ENCODE measurements at places on chromosomes 11 and 22.

- DNase-seq = no peak
These were observed 23.1 kb downstream of the MPPED1 start for GRCh38 chr22:43434928-43435311.

DNA sequence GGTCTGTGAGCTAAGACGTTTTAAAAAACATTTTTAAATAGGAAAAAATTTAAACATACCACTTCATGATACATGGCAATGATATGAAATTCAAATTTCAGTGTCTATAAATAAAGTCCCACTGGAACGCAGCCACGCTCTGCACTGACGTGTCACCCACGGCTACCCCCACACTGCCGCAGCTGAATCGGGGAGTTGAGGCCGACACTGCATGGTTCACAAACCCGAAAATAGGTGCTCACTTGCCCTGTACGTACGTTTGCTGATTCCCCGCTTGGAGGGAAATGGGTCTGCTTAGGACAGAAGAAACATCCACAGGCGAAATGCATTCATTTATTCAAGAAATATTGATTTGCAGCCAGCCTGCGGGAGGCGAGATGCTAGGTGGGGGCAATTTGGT, 1342.3 kb downstream of the TBC1D22A start:
- no peak for DNase-seq

DNA sequence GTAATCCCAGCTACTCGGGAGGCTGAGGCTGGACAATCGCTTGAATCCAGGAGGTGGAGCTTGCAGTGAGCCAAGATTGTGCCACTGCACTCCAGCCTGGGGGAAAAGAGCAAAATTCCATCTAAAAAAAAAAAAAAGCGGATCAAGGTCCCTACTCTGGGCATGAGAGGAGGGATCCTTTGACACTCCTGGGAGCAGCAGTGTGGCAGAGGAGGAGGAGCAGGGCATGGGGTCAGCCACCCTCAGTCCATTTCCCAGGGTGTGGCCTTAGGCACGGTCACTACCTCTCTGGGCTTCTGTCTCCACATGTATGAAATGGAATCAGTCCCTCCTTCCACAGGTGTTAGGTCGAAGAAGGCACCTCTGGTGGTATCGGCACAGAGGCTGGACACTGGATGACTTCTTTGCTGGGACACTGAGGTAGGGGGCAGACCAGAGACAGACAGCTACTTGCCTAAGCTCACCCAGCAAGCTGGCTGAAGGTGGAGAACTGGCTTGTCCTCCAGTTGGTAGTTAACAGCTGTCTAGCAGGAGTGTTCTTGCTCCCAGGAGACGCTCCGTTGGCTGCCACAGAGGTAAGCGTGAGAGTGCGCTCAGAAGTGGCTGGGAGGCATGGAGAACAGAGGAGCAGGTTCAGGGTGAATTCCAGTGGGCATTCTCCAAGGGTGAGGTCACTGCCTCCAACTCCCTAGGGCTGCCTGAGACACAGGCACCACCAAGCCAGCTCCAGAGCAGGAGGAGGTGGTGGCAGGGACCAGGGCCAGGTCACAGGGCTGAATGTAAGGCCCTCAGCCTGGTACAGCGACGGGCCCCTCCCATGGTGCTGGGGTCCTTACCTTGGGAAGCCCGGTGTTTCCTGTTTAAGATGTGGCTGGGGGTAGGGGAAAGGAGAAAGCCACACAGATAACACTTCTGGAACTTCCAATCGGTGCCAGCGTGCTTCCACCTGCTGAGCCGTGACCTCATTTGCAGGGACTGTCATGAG, 19.5 kb downstream of the TXN2 start:
- peak; percentile 76 for DNase-seq

GRCh38 chr11:2511421-2512369, 66.9 kb downstream of the KCNQ1 start:
- DNase-seq = no peak

GRCh38 chr11:10418259-10418949, 36.7 kb upstream of the AMPD3 start:
- no peak for DNase-seq

DNA sequence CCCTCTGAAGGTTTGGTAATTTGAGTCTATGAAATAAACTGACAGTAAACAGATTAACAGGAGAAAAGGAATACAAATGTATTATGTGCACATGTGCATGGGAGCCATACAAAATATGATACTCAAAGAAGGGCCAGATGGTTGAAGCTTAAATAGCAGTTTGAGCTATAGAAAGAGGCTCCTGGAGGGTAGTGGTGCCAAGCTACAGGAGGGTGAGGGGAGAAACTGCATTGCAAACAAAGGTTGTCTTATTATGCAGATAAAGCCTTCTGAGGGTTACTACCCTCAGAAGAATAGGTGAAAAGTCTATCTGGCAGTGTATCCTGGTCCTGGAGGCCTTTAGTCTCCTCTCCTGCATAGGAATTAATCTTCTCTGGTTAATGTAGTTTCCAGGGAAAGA, 267.3 kb upstream of the MPPED2 start:
- peak; percentile 97 for DNase-seq

DNA sequence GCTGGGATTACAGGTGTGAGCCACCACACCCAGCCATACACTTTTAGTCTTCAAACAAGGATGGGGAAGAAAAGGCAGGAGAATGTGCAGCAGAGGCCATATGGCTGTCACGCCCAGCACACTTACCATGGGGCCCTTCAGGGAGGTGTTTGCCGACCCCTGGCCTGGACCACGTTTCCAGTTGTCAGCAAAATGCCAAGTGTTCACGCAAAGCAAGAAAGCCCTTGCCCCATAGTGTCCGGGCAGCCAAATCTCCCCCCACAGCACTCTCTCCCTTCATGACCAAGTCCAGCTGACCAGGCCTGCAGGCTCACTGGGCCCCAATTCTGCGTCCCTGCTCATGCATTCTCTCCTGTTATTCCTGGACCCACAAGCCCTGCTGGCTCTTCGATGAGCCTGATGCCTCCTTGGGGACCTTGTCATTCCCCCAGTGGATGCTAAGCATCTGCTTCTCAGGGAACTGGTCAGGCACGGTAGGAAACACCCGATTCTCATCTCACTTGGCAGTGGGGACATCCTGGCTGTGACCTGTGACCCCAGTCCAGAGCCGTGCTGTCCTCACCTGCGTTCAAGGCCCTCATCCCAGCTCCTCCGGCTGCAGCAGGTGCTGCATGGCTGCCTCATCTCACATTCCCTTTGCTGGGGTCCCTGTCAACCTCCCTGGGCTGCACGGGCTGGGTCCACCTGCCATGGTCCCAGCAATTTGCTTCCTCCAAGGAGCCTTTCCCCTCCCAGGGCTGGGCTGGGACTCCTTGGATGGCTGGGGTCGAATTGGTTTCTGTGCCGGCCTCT, 96.4 kb downstream of the CTTN start:
- no peak for DNase-seq

DNA sequence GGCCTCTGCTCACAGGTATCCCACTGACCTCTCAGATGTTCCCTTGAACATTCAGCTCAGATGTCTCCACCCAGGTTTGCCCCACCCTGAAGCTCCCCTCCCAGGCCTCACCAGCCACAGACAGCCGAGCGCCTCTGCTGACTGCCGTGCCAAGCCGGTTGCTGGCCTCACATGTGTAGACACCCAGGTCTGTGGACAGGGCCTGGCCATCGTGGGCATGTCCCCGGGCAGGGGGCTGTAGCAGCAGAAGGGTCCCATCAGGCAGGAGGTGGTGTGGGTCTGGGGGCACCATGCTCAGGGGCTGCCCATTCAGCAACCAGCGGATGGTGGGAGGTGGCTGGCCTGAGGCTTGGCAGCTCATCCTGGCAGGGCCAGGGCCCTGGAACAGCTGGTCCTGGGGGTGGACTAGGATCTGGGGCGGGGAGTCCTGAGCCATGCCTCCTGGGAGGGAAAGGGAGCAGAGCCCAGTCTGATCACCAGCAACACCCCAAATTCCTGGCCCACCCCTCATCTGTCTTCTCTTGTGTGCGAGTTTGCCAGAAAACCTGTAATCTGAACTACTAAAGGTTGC, 759 bp downstream of the ROBO4 start:
- no peak for DNase-seq

DNA sequence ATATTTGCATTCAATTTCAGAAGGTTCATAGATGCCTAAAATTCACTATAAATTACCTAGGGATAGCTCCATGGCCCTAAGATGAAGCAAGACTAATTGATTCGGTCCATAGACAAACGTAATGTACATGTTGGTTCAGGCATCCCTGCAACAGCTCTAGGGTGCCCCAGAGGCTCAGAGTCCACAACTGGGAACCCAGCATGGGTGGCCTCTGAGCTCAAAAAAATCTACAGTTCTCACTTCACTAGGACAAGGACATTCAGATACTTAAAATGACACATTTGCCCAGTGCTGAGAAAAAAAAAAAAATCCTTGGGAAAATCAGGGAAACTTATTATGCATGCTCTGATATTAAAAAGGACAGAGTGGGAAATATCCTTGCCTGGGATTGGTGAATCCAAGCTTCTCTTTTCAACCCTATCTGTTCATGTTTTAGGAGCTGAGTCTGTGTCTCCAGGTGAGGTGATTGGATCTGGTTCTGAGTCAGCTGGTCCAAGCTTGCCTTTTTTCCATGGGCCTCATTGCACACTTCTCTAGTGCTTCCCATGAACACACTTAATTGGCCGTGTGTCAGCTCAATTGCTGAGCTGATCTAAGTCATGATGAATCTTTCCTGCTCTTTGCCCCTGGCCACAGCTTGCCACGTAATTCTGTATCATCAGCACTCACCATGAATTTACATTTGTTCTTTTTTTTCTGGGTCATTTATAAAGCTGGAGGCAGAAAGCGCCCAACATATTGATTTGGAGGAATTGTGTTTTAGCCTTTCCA, 116.3 kb upstream of the RCN1 start:
- DNase-seq = no peak

- peak; percentile 78 for DNase-seq
These were observed 477.1 kb downstream of the BRD1 start for GRCh38 chr22:49350441-49351121.

DNA sequence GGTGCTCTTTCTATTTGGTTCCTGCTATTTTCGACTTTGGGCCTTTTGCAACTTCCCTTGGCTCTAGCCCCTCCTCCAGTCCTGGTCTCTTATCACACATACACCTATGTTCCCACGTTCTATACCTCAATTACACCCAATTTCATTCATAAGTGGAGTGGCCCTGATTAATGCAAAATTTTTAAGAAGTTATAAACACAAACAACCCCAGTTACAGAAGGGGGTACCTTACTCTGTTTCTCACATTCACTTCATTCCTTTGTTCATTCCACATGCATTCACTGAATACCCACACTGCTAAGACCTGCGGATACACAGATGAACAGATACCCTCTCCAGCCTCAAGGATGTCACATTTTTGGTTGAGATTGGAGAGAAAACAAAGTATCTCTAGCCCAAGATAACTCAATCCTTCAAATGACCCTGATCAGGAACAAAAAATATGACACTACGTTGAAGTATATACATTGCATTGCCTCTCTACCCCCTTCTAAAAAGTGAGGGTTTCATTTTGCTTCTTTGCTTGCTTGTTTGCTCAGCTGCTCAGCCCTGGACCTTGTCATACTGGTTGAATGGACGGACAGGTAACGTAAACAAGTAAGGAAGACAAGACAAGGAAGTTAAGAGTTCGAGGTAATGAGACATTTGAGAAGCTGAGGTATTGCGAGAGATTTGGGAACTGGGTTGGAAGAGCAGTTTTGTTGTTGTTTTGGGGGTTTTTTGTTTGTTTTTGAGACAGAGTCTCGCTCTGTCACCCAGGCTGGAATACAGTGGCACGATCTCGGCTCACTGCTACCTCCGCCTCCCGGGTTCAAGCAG, 3.6 kb upstream of the VPS37C start:
- peak; percentile 73 for DNase-seq

DNA sequence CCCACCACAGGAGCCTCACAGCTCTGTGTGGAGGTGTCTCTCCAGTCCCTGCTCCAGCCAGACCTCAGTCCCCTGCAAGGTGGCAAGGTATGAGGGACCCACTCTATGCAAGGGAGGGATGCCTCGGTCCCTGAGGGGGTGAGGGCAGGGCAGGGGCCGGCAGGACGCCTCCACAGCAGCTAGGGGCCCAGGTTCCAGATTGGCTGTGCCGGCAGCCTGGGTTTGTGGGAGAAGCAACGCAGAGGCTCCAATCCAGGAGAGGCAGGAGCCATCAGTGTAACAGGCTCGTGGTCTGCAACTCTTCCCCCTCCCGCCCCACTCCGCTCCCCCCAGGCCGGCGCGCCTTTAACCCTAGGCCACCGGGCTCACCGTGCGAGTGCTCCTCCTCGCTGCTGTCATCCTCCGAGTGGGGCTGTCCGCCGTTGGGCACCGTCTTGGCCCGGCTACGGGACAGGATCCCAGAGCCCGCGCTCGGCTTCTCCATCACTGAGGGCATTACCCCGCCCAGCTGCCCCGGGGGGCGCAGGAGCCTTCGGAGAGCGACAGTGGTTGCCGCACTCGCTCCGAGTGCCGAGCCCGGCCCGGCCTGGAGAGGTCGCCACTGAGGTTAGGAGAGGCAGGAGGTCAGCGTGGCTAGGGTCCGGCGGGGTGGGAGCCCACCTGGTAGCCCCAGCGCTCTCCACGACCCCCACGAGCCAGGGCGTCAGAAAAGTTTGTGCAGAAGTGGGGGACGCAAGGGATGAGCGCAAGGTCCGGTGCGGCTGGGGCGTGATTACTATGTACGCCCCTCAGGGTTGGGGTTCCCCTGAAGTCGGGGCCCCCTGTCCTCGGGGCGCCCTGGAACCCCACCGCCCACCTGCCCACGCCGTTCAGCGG, 765 bp downstream of the RCOR2 start:
- peak; percentile 90 for DNase-seq

GRCh38 chr22:22939588-22940368, 52.2 kb downstream of the IGLL5 start:
- DNase-seq = no peak

- no peak for DNase-seq
These were observed 85.0 kb upstream of the EIF3D start for GRCh38 chr22:36613958-36614357.

DNA sequence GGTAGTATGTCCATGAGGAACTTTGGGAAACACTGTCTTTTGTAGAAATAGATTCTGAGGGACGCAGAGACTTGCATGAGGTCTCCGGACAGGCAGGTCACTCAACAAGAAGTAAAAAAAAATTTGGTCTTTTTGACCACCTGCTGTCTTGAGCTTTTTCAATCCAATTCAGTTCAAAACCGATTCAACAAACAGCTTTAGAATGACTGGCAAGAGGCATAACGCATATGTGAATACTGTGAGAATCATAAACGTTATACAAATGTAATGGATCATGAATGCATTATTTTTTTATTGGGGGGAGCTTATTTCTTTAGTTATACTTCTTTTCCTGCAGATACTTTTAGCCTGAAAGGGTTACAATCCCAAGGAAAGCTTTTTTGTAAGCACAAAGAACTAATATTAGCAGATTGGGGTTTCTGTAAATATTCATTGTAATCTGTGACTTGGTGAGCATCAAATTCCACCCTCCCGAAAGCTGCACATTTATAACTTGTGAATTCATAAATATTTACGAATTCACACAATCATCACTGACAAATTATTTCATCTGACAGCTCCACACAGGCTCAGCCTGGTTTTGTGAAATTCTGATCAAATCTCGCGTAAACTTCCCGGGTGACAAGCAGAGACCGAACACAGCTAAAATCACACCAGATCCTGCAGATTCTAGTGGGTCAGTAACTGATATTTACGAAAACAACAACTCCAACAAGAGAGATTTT, 507.7 kb downstream of the MN1 start:
- DNase-seq = no peak

All from NCI-H69 (cell line).